CD8-positive, alpha-beta memory T cell (primary cell): ENCODE measurements at places on chromosomes 1 and 21.

DNA sequence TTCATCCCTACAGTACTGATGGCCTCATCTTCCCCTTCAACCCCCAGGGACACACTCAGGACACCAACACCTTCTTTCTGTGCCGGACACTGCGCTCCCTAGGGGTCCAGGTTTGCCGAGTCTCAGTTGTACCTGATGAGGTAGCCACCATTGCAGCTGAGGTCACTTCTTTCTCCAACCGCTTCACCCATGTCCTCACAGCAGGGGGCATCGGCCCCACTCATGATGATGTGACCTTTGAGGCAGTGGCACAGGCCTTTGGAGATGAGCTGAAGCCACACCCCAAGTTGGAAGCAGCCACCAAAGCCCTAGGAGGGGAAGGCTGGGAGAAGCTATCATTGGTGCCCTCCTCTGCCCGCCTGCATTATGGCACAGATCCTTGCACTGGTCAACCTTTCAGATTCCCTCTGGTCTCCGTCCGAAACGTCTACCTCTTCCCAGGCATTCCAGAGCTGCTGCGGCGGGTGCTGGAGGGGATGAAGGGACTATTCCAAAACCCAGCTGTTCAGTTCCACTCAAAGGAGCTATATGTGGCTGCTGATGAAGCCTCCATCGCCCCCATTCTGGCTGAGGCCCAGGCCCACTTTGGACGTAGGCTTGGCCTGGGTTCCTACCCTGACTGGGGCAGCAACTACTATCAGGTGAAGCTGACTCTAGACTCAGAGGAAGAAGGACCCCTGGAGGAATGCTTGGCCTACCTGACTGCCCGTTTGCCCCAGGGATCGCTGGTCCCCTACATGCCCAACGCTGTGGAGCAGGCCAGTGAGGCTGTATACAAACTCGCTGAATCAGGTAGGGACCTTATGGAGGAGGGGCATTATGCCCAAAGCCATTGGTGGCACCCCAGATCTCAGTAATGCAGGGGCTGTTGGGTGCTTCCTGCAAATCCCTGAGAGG, 5.1 kb upstream of the LENEP start:
- H3K27ac ChIP-seq: no peak overlapping the region
- H3K4me1 ChIP-seq: peaks cover 14% of the 10 kb centered on the region
- no peak for DNase-seq
- H3K4me3 ChIP-seq: no peak overlapping the region
- peaks cover 25% of the 10 kb centered on the region for H3K36me3 ChIP-seq

- no peaks in the 10 kb centered on the region for H3K27me3 ChIP-seq
- no peak overlapping the region for H3K27ac ChIP-seq
- H3K36me3 ChIP-seq: no peaks in the 10 kb centered on the region
- H3K4me1 ChIP-seq: no peaks in the 10 kb centered on the region
- H3K4me3 ChIP-seq: no peak overlapping the region
- no peak for DNase-seq
Observed at GRCh38 chr1:178976541-178976940, 49.2 kb upstream of the FAM20B start.

- no peaks in the 10 kb centered on the region for H3K4me1 ChIP-seq
- H3K4me3 ChIP-seq: no peak overlapping the region
- no peaks in the 10 kb centered on the region for H3K36me3 ChIP-seq
- H3K27me3 ChIP-seq: no peaks in the 10 kb centered on the region
Observed at GRCh38 chr1:224609333-224609732, 6.8 kb upstream of the CNIH3 start.

GRCh38 chr1:64235910-64236309, 32.5 kb downstream of the UBE2U start:
- no peak overlapping the region for H3K27ac ChIP-seq
- no peaks in the 10 kb centered on the region for H3K4me1 ChIP-seq

DNA sequence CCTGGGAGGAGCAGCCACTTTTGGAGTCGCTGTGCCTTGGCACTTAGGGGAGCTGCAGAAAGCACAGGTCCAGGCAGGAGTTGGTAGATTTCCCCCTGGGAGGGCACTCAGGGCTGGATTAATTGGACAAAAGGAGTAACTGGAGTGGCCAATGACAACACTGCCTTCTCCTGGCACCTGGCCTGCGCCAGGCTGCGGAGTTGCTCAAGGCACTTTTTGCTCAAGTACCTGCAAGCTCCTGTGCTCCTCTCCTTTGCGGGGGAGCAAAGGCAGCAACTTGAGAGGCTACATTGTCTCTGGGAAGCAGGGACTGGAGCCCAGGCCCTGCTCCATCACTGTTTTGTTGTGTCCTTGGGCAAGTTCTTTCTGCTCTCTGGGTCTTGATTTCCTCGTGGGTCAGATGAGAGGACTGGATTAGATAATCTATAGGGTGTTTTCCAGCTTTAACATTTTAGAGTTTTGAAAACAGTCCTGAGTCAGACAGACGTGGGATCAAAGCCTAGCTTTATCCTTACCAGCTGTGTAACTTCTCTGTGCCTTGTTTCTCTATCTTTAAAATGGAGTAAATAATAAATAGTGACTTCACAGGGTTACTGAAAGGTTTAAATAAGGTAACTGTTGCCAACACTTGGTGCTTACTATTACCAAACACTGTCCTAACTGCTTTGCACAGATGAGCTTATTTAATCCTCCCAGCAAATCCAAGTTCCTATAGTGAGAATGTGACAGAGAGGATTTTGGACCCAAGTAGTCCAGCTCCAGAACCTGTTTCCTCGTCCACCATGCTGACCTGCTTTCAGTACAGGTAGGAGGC, 18.0 kb upstream of the GRHL3 start:
- DNase-seq: no peak
- no peaks in the 10 kb centered on the region for H3K4me1 ChIP-seq
- no peaks in the 10 kb centered on the region for H3K36me3 ChIP-seq
- no peak overlapping the region for H3K4me3 ChIP-seq
- H3K27me3 ChIP-seq: peaks cover 11% of the 10 kb centered on the region

DNA sequence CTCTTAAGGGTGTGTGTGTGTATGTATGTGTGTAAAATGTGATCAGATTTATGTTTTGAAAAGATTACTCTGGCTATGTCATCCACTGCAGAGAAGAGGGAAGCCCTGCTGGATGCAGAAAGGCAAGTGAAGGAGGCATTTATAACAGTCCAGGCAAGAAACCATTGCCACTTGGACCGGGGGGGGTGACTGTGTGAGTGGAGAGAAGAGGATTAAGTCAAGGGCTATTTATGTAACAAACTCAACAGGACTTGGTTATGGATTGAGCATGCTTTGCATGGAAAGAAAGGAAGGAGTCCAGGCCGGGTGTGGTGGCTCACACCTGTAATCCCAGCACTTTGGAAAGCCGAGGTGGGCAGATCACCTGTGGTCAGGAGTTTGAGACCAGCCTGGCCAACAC, 143.0 kb downstream of the URB2 start:
- H3K27me3 ChIP-seq: no peaks in the 10 kb centered on the region
- DNase-seq: no peak
- no peak overlapping the region for H3K27ac ChIP-seq
- no peaks in the 10 kb centered on the region for H3K4me1 ChIP-seq
- no peaks in the 10 kb centered on the region for H3K36me3 ChIP-seq
